ENCODE measurements at places on chromosomes 5 and 9. TPM values are rescaled to one million over a fixed set of nuclear protein-coding genes. Genes with fewer than 3 reads are reported as not detected.

The OBP2B gene
- total RNA-seq, result not detected

The MSANTD3 gene
- 26.6 TPM for total RNA-seq

The NR4A3 gene
- total RNA-seq, result 60.3 TPM

The SERINC5 gene
- total RNA-seq, result 22.1 TPM

The ANKRD18A gene
- 0.18 TPM for total RNA-seq

The RGS7BP gene
- 6.8 TPM for total RNA-seq

The NUDT12 gene
- 6.9 TPM for total RNA-seq

DNA sequence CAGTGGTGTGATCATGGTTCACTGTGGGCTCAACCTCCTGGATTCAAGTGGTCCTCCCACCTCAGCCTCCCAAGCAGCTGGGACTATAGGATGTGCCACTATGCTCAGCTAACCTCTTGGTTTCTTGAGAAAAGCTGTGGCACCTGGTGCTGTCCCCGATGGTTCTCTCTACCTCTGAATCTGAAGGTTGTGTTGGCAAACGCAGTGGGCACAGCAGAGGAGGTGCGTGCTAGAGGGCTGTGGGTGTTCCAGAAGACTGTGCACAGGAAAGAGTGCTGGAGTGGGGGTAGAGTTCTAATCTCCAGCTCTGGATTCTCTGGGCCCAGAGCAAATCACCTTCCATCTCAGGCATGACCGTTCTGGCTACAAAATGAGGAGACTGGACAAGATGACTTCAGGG lies 12.5 kb downstream of the RGS3 start:
- no peak for DNase-seq

DNA sequence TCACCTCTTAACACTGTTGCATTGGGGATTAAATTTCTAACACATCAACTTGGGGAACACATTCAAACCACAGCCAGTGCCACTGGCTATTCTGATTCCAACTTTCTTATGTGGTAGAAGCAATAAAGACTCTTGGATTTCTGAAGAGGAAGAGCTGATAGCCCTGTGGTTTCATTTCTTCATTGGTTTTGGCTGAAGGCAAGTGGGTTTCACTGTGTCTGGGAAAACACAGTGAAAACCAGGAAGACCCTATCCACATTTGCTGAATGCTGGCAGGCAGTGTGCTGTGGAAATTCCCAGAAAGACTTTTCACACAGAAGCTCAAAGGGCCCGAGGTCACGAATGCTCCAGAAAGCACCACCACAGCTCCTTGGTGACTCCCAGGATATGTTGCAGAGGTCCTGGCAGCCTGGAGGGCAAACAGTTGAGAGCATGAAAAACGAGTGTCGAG lies 67.1 kb downstream of the DAPK1 start:
- no peak for DNase-seq

- no peak for DNase-seq
Observed at GRCh38 chr5:72938206-72938605, 17.6 kb upstream of the FCHO2 start.

DNA sequence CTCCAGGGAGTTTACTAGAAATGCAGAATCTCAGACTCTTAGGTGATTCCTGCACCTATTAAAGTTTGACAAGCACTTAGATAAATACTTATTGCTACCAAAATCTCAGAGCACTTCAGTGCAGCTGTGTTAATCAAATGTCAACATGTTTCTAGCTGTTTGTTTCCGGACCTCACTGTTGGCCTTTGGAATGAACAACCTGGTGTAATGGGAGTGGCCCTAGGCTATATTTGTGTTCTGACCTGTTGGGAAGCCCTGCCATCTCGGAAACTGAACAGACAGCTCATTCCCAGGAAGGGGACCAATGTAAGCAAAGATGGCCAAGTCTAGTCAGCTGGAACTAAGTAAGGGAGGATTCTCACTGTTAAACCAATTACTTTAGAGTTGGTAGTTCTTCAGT lies 145.0 kb upstream of the SLC28A3 start:
- DNase-seq, result no peak

- DNase-seq, result no peak
Observed at GRCh38 chr9:20630241-20630943, 8.1 kb upstream of the MLLT3 start.

DNA sequence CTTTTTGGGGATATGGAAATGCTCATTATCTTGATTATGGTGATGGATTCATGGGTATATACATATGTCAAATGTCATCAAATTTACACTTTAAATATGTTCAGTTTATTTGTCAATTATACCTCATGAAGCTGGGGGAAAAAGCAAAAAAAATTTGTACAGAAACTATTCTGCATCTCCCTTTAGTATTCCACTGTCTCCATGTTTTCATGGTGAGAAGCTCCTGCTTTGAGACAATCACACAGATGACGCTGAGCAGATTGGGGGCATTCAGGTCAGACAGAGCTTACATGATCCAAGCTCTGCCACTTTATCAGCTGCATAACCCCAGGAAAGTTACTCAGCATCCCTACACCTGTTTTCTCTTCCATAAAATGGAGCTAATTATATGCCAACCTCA lies 101.5 kb downstream of the PLPPR1 start:
- DNase-seq, result no peak

GRCh38 chr5:173622183-173623047 lies 6.0 kb upstream of the BOD1 start:
- DNase-seq, result no peak

DNA sequence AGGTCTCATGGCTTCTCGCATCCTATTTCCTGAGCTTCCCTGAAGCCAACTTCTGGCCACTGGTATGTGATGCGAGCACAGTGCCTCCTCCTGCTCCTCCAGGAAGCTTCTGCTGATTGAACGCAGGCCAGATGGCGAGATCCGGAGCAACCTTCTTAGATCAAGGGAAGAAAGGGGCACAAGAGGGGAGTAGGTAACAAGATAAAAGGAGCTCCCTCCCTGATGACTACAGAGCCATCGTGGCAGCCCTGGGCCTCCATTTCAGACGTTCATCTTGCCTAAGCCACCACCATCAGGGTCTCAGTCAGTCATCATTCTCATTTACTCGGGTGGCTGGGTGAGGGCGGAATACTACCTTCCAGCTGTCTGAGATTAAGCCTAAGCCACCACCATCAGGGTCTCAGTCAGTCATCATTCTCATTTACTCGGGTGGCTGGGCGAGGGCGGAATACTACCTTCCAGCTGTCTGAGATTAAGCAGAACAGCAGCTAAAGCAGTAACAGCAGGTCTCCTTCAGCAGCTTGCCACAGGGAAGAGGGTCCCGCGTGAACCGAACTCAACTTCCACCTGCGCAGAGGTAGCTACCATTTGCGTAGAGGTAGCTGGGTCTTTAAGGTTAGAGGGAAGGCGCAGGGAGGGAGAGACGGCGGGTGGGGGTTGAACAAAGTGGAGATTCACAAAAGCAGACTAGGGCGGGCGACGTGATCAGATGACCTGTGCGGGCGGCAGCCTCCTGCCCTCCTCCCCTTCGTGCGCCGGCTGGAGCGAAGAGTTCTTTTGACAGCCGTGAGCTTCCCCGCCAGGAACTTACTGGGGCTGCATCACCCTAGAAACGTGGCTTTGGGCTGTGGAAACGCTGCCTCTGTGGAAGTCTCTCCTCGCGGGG lies 27.9 kb upstream of the MGAT1 start:
- DNase-seq, result no peak

DNA sequence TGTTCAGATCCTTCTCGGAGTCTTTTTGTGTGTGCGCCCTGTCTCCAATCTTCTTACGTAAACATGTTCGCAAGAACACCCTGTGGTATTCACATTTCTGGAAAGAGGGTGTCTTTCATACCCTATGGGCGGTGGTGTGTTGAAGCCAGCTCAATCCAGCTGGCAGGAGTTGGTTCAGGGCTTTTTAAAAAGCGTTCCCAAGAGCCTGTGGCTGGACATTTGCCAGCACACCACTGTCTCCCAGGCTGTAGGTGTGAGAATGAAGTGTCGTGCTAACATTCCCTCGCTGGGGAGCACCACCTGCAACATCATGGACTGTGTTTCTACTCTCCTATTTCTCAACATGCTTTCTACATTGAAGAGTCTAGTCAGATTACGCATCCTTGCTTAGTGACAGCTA lies 51.7 kb downstream of the S1PR3 start:
- DNase-seq, result no peak

- DNase-seq, result no peak
Observed at GRCh38 chr5:138755084-138755748, 2.0 kb downstream of the CTNNA1 start.

DNA sequence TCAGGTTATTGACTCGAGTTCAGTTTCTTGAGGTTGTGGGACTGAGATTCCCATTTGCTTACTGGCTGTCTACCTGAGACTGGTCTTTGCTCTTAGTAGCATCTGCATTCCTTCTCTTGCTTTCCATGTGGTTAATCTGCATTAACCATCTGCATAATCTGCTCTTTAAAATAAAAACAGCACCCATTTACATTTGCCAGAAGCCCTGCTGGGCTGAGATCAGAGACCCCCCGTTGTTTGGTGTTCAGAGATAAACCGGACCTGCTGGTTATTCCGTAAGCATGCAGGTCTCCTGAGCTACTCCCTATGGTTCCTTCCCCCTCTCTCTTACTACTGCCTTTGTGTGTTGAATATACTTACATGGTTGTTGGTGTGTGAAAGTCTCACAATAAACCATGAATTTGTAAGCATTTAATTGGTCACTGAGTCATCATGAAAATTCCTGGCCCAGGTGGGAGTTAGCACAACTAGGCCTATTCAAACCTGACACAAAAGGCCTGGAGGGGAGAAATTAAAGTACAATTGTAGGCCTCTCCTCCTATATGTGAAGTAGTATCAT lies 396.7 kb downstream of the MRPS30 start:
- DNase-seq, result no peak

GRCh38 chr5:61081741-61082140 lies 80.5 kb downstream of the SMIM15 start:
- DNase-seq, result no peak

GRCh38 chr5:29276371-29276770 lies 1917.1 kb upstream of the CDH6 start:
- no peak for DNase-seq
